ENCODE measurements at places on chromosomes 3 and 15.

- no peak for DNase-seq
Observed at GRCh38 chr15:98896802-98897732, 110.5 kb downstream of the PGPEP1L start.

DNA sequence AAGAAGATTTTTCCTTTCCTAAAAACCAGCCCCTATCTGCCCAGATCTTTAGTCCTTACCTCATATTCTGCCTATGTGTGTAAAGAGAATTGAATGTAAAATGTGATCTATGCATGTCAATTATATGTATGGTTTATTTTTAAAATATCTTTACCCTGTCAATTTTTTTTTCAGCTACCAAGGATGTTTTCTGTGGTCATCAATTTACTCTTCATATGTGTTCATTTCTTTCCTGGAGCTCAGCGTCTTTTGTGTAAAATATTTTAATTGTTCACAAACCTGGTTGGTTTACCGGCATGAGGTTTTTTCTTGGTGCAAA is 1.7 kb upstream of the NR2F2 start:
- no peak for DNase-seq

- no peak for DNase-seq
Observed at GRCh38 chr3:1971780-1972179, 126.9 kb upstream of the CNTN4 start.

DNA sequence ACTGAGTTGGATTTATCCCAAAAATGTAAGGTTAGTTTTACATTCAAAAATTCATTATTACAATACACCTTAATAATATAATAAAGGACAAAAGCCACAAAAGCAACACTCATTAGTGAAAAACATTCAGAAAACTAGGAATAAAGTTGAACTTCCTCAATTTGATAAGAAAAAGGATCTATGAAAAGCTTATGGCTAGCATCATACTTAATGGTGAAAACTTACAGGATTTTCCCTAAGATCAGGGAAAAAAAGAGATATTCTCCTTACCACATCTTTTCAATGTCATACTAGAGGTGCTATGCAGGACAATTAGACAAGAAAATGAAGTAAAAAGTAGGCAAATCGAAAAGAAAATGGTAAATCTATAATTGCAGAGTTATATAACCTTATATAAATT is 279.9 kb downstream of the CGGBP1 start:
- DNase-seq = no peak

- no peak for DNase-seq
Observed at GRCh38 chr15:100597862-100598261, 4.1 kb downstream of the LINS1 start.

DNA sequence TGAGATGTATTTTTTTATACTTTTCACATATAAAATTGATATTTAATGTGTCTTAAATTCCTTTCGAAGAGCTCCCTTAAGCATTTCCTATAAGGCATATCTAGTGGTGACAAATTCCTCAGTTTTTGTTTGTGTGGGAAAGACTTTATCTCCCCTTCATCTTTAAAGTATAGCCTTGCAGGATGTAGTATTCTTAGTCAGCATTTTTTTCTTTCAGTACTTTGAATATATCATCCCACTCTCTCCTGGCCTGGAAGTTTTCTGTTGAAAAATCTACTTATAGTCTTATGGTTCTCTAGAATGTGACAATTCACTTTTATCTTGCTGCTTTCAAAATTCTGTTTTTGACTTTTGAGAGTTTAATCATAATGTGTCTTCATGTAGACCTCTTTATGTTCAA is 95.2 kb downstream of the EDEM1 start:
- DNase-seq = no peak

DNA sequence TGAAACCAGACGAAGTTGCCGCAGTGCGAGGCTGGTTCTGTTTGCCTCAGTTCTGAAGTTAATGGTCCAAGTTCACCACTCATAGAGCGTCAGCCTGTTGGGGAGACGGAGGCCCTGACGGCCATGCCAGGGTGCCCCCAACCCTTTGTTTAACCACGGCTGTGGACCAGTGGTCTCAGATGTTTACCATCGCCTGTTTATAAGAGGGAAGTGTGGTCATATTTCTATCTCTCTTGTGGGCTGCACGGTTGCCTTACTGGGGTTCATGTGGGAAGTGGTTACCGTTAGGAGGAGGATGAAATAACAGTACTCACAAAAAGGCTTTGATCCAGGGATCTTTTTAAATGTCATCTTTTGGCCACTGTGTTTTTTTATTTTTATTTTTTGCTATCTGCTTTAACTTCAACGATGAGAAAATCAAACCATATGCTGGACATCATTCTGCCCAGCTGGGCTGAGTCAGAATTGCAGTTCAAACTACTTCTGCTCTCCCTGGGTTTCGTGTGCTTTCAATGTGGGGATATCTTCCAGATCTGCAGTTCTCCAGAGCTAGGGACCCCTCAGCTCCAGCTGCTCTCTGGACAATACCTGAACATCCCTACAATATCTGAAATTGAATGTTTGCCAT is 17.8 kb downstream of the SMAD3 start:
- DNase-seq = no peak

GRCh38 chr15:101773496-101774100 is 29.7 kb upstream of the OR4F6 start:
- DNase-seq = no peak

DNA sequence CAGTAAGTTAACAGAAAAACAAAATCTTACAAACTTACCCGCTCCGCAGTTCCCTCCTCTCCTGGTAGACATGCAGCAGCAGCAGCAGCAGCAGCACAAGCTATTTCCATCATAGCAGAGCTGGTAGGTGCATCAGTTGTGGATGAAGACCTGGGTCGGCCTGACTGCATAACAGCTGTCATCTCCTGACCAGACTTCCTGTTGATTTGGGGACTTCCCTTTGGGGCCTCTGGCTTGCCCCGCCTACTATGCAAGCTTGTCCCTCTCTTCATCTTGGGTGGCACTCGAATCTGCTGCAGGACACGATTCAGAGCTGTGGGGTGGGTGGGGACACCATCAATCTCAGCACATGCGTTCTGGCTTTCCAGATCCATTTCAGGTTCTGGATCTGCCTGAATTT is 65.7 kb downstream of the TMCC1 start:
- no peak for DNase-seq

GRCh38 chr3:57586778-57587177 is 10.4 kb downstream of the ARF4 start:
- no peak for DNase-seq

GRCh38 chr15:29124581-29125381 is 144.8 kb downstream of the NSMCE3 start:
- no peak for DNase-seq

DNA sequence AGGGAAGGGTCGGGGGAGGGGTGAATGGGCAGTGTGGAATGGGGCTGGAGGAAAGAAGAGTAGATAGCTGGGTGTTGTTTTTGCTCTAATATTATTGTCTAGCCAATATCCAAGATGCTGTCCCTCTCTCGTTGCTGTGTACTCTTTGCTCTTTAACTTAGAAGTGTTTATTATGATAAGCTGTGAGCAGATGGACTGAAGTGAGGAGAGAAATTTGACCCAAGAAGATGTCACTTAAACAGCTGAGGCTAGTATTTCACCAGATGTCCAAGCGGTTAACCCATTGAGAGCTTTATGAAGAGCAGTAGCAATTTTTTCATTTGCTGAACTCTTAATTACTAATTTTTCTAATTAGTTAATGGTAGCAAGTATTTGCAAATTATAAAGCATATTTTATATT is 212.2 kb upstream of the TP63 start:
- DNase-seq = no peak

Measured in D721Med (cell line).